ENCODE measurements at places on chromosomes 4 and X.
A peak's percentile ranks its signal among the peaks of the same experiment; 100 is the strongest.

DNA sequence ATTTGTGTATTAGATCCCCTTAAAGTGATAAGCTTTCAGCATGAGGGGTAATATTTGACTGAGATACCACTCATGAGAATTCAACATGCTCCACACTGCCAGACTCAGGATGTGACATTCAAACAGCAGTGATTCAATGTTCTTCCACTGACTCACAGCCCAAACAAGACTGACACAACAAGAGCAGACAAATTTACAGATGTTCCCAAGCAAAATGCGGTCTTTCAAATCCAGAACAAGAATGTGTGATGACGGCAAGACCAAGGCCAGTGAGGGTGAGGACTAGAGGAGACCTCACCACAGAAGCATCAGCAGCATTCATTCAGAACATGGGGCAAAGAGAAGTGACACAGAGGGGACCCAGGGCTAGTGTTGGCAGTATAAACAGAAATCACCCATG, 99.3 kb upstream of the GRIA3 start:
- DNase-seq, result no peak

GRCh38 chr4:38132107-38132673, 172.0 kb downstream of the PTTG2 start:
- DNase-seq, result peak; percentile 63

GRCh38 chr4:59966758-59967157, 1233.4 kb upstream of the ADGRL3 start:
- DNase-seq, result no peak

- DNase-seq, result no peak
Measured at GRCh38 chr4:65954416-65954815, 284.1 kb upstream of the EPHA5 start.

DNA sequence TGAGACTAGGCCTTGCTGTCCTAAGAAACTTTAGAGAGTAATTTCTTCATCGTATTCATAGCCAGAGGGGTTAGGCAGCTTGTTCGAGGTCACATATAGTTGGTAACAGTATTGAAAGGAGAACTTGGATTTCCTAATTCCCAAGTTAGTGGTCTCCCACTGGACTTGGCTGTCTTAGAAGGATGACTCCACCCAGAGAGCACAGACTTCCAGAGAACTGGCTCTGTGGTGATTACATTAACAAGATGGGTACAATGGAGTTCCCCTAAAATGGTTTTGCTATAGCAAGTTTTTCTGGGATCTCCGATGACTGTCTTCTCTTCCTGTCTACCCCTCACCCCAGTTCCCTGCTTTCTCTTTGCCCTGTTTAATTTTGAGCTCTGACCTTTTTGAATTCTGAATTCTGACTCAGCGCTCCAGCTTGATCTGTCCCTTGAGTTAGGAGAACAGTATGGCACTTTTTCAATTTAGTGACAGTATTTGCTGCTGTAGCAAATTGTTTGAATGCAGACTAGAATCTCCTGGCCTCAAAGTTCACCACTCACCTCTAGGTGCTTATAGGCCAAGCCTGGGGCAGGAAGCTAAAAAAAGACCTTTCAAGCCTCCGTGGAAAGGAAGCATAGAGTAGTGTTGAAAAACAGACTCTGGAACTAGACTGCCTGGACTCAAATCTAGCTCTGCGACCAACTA, 6.9 kb downstream of the MSN start:
- no peak for DNase-seq

GRCh38 chr4:304969-305680, at the start of gene ZNF732:
Gene ZNF732 (minus strand): TSS chr4:305474. CDS start chr4:305310, 164 bp downstream.
- no peak for DNase-seq

- DNase-seq, result no peak
Measured at GRCh38 chr4:67674098-67674497, 26.9 kb downstream of the UBA6 start.

DNA sequence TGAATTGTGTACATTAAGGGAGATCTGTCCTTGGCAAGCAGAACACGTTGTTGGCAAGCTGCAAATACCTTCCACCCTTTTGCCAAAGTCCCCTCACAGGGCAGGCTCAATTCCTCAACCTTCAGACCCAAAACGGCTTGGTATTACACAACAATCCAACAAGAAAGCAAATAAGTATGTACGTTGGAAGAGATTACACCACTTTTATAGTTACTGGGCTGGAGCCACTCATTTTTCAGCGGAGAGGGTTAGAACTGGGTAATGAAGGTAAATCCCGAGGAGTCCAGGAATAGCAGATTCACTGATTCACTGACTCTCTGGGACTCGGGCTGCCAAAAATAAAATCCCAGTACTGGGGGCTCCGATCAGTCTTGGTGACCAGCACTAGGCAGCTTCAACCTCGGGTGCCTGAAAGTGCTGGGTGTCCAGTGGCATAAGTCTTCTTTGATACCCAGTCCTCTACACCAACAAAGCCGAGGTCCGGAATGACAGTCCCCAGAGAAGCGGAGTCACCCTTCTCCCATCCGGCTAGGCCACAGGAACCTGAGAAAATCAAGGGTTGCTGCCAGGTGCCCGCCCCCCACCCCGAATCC, 587 bp downstream of the TIMM8A start:
- DNase-seq, result no peak

DNA sequence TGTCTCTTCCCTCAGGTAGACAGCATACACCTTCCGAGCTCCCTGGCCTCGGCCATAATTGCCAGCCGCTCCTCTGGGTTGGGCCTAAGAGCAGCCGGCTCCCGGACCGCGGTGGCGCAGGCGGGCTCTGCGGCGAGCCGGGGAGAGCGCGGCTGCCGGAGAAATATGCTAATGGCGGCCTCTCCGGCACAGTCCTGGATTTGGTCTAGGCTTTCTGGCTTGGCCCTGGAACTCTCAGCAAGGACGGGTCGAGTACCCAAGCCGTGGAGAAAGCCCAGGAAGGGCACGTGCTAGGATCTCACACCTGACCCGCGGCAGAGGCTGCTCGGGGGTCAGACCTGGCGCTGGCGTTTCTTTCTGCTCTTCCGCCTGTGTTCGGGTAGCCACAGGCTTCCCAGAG, 18.6 kb upstream of the ZIC3 start:
- DNase-seq, result no peak

DNA sequence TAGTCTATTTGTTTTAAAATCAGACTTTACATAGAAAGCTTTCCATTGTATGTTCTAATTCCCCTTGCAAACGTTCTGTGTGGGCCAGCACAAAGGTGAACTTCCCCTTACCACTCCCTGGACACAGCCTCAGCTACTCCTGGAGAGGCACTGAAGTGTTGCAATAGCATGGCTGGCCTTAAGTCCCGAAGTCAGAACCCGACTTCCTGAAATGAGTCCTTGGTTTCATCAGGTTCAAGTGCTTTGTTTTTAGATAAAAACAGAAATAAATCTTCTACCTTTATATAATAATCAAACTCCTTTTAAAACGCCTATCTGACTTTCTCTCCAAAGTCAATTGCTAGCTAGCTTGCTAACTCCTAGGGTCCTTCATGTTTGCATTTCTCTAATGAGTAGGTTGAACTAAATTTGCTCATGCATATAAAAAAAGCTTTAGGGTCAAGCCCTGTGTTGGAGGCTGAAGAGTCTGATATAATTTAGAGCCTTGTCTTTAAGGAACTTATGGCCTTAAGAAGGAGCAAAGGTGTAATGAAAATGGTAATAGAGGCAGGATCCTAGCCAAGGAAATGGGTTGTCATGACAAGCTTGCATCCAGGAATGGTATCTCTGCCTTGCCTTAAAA, 9.0 kb downstream of the BMP3 start:
- no peak for DNase-seq

- DNase-seq, result no peak
Measured at GRCh38 chrX:67296395-67296794, 247.4 kb upstream of the AR start.

- DNase-seq, result no peak
Measured at GRCh38 chr4:11675051-11675800, 246.5 kb upstream of the HS3ST1 start.

GRCh38 chr4:48668254-48669017, 111.6 kb downstream of the FRYL start:
- DNase-seq, result no peak

DNA sequence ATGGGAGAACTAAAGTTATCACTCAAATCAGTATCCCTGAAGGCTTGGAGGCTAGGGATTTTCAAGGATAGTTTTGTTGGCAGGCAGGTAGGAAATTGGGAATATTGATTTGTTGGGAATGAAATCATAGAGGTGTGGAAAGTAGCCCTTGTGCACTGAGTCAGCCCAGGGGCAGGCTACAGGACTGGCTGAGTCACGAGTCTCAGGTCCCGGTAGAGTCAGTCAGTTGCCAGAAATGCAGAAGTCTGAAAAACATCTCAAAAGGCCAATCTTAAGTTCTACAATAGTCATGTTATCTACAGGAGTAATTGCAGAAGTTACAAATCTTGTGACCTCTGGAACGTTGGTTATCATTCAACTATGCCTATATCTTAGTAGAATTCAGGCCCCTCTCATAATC, 153.1 kb downstream of the GC start:
- DNase-seq, result no peak

GRCh38 chr4:78552389-78553042, 946 bp downstream of the ANXA3 start:
- DNase-seq, result no peak

GRCh38 chr4:154623436-154623835, 11.0 kb upstream of the FGG start:
- no peak for DNase-seq

DNA sequence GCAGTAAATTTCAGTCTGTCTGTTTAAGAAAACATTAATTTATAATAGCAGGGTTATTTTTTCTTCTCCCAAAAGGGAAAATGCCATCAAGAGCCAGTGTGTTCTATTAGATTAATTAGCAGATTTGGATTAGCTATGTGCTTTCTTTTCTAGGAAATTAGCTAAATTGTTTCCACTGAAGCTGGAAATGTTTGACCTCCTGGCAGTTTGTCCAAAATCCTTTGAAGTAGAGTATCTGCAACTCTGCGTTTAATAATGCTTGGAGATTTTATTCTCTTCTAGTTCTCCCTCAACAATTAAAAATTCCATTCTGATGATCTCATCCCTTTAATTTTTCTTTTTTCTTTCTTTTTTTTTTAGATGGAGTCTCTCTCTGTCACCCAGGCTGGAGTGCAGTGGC, 27.1 kb upstream of the HOPX start:
- no peak for DNase-seq

DNA sequence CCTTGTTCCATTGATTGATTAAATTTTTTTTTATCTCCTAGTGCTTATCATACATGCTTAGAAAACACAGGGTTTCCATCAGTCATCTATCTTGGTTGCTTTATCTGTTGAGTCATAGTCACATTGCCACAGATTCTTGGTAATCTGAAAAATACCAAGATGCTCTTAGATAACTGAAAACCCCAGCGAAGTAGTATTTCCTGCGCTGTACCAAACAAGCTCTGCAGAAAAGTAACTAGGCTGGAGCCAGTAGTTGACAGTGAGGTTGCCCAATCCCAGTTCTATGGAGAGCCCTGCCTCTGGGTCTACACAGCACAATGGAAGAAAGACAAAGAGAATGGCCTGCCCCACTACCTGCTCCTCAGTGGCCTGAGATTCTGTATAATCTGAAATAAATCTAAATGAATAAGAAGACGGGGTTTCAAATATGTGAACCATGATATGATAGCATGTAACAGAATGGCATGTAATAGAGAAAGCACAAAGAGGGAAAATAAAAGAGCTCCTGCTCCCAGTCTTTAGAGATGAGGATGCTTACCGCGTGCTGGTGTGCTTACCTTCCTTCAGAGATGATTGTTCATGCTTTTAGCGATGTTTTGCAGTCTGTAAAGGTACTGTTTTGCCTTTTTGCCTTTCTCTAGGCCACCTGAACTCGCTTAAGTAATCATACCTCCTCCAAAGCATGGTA, 55.3 kb upstream of the RAPGEF2 start:
- DNase-seq, result no peak

DNA sequence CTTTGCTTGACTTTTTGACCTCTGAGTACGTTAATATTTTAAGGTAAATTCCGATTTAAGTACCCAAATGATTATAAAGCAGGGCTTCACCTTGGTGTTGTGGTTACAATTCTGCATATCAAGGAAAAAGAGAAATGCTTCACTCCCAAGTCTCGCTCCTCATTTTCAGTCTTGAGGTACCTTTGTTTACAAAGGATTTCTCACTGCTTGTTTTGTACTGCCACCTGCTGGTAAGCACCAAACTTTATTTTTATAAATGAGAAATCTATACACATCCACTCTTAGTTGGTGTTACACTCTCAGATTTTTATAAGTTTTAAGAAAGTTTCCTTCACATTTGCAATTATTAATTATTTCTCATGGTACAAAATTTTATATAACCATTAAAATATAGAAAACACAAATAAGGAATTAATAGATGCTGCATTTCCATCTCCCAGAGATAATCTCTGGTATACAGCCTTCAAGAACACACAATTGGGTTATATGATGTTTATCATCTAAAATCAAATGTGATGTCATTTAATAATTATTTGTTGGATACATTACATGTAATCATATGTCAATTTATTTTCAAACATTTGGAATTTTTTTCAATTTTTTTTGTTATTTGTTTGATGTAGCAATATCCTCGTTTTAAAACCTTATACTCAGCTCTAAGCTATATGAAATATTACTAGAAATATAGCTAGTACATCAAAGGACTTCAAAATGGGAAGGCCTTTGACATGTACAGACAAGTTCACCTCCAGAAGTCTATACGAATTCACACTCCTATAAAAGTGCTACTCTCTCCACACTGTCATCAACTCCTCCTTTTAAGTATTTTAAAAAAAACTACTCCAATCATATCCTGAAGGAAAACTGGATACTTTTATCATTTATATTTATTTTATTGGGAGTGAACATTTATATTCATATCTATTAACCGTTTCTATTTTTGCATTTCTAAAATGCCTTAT, 179.9 kb downstream of the KCNIP4 start:
- DNase-seq, result no peak

GRCh38 chr4:161247831-161248230, 916.0 kb downstream of the FSTL5 start:
- DNase-seq, result no peak

- DNase-seq, result no peak
Measured at GRCh38 chrX:65874765-65875164, 165.1 kb downstream of the VSIG4 start.

- DNase-seq, result no peak
Measured at GRCh38 chr4:20490734-20491133, 209.5 kb upstream of the PACRGL start.

DNA sequence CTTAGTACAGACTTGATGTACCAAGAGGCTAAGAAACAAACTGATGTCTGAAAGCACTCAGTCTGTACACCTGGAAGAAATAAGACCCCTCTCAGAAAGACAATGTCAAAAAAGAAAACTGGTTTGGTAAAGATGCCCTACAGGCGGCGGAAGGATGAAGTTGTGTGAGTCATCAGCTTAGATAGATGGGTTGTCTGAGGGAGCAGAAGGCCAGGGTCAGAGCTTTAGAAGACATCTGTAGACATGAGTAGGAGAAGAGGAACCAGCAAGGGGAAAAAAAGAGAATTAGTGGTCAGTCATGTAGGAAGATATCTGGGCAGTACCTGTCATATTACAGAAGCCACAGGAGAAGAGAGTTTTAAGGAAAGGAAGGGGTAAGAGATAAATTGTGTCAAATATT, 8.3 kb downstream of the SRPX2 start:
- no peak for DNase-seq

All from activated naive CD8-positive, alpha-beta T cell treated with anti-CD3 and anti-CD28 coated beads, Interleukin-2, amount 50 U/mL, for 24 hours (primary cell).